ENCODE measurements at places on chromosomes 5 and 9.

DNA sequence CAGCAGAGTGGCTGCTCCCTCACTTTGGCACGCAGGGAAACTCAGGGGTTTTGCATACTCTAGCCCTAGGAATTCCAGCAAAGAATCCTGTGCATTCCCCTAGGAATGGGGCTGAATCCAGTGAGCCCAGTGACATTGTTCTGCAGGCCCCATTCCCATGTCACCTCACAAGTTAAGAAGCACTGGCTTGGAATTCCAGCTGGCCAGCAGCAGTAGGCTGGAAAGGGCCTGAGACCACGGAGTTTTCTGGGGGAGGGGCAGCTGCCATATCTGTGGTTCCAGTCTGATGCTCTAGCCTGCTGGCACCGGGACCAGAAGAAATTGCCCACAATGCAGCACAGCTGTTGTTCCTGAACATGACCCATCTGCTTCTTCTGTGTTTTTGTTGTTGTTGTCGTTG, 217.6 kb upstream of the DMRTA1 start:
- DNase-seq: no peak
- H3K4me1 ChIP-seq: no peaks in the 10 kb centered on the region
- no peaks in the 10 kb centered on the region for H3K27me3 ChIP-seq
- H3K36me3 ChIP-seq: no peaks in the 10 kb centered on the region
- no peak overlapping the region for H3K4me3 ChIP-seq
- no peak overlapping the region for H3K27ac ChIP-seq

- H3K36me3 ChIP-seq: no peaks in the 10 kb centered on the region
- no peak overlapping the region for H3K27ac ChIP-seq
- DNase-seq: no peak
Observed at GRCh38 chr5:55110217-55110616, 7.8 kb downstream of the GZMA start.

DNA sequence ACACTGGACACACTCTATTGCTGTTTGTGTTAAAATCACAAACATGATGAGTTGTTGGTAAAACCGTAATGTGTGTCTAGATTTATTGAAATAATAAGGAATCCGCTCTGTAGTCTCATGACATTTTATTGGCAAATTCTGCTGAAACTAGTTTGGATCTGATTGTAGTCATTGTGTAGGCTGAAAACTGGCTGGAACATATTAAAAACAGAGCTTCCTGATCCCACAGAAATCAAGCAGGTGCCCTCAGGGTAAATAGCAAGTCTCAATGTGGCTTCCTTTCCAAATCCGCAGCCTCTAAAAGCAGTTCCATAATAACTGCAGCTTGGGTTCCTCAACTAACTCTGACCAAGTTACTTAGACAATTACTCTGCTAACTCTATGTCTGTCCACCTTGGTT, 427.5 kb upstream of the KIF2A start:
- no peak overlapping the region for H3K27ac ChIP-seq
- H3K27me3 ChIP-seq: no peaks in the 10 kb centered on the region
- H3K4me3 ChIP-seq: no peak overlapping the region
- DNase-seq: no peak

GRCh38 chr9:8725635-8726034, 926.1 kb upstream of the DMAC1 start:
- DNase-seq: no peak
- H3K4me3 ChIP-seq: no peak overlapping the region
- no peaks in the 10 kb centered on the region for H3K27me3 ChIP-seq
- H3K36me3 ChIP-seq: no peaks in the 10 kb centered on the region
- H3K4me1 ChIP-seq: no peaks in the 10 kb centered on the region

- H3K4me3 ChIP-seq: no peak overlapping the region
- no peaks in the 10 kb centered on the region for H3K27me3 ChIP-seq
- no peak overlapping the region for H3K27ac ChIP-seq
- peak; percentile 44 for DNase-seq
- H3K4me1 ChIP-seq: no peaks in the 10 kb centered on the region
Observed at GRCh38 chr9:89048616-89049015, 57.3 kb downstream of the S1PR3 start.

DNA sequence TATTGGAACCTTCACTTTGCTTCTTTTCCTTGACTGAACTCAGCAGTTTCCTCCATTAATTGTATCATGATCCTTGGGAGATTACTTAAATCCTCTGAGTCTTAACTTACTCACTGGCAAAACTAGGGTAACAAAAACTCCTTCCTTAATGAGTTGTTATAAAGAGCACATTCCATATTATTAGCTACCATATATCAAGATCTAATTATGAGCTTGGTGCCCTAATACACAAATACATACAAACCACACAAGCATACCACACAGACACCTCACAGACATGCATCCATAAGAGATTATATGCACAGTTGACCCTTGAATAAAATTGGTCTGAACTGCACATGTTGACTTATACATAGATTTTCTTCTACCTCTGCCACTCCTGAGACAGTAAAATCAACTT, 2.5 kb upstream of the SPINK7 start:
- H3K27me3 ChIP-seq: no peaks in the 10 kb centered on the region
- H3K4me1 ChIP-seq: no peaks in the 10 kb centered on the region
- H3K27ac ChIP-seq: no peak overlapping the region
- no peaks in the 10 kb centered on the region for H3K36me3 ChIP-seq
- no peak for DNase-seq
- no peak overlapping the region for H3K4me3 ChIP-seq

- no peak overlapping the region for H3K27ac ChIP-seq
- no peak overlapping the region for H3K4me3 ChIP-seq
- H3K4me1 ChIP-seq: peaks cover 8% of the 10 kb centered on the region
- DNase-seq: no peak
- no peaks in the 10 kb centered on the region for H3K27me3 ChIP-seq
- H3K36me3 ChIP-seq: no peaks in the 10 kb centered on the region
Observed at GRCh38 chr9:34573599-34574325, 15.8 kb downstream of the CNTFR start.

- no peaks in the 10 kb centered on the region for H3K36me3 ChIP-seq
- H3K27ac ChIP-seq: no peak overlapping the region
- H3K4me1 ChIP-seq: no peaks in the 10 kb centered on the region
- no peaks in the 10 kb centered on the region for H3K27me3 ChIP-seq
- no peak overlapping the region for H3K4me3 ChIP-seq
Observed at GRCh38 chr9:26655166-26655565, 237.4 kb downstream of the CAAP1 start.

- H3K27ac ChIP-seq: no peak overlapping the region
- H3K4me1 ChIP-seq: peaks cover 16% of the 10 kb centered on the region
- DNase-seq: no peak
- H3K36me3 ChIP-seq: no peaks in the 10 kb centered on the region
Observed at GRCh38 chr9:120718316-120718715, 4.0 kb upstream of the MEGF9 start.

GRCh38 chr5:33300209-33300742, 140.5 kb upstream of the TARS1 start:
- no peak for DNase-seq
- H3K36me3 ChIP-seq: no peaks in the 10 kb centered on the region
- H3K27ac ChIP-seq: no peak overlapping the region
- no peaks in the 10 kb centered on the region for H3K4me1 ChIP-seq

DNA sequence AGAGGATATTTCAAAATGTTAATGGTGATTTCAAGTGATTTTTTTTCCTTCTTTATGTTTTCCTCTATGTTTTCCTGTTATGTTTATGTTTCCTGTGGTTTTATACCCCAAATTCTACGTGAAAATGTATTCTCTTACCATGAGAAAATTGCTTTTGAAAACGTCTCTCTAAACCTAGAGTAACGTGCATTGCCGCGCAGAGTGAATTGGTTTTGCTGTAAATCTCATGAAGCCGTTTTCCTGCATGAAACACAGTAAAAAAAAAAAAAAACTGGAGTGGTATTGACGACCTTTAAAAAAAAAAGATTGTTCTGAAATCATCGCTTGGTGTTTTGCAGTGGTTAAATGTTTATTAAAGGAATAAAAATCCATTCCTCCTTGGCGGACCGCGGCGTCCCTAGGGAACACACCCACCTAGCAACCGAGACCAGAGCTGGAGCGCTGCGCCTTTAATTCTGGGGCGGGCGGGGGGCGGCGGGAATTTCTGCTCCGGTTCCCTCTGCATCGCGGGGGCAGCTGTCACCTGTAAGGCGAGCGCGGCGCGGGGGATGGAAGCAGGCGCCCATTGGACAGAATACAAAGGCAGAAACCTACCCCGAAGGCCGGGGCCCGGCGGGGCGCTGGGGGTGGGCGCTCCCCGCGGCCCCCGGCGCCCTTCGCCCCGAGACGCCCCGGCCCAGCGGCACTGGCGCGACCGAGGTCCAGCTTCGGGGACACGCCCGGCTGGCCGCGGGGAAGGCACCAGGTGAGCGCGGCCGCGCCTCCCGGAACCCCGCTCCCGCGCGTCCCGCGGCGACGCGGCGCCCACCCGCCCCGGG, at the start of gene SOWAHA:
TSS of gene SOWAHA (plus strand) at position 522 of the 818 bp plus-strand sequence. CDS start 320 bp downstream, outside the sequence.
- H3K27ac ChIP-seq: no peak within 1 kb of the TSS
- no peak for DNase-seq
- no peaks in the 10 kb centered on the region for H3K36me3 ChIP-seq
- H3K4me3 ChIP-seq: peak within 1 kb of the TSS; percentile 35
- peaks cover 12% of the 10 kb centered on the region for H3K4me1 ChIP-seq

- no peaks in the 10 kb centered on the region for H3K36me3 ChIP-seq
- DNase-seq: no peak
- no peaks in the 10 kb centered on the region for H3K4me1 ChIP-seq
- H3K27ac ChIP-seq: no peak overlapping the region
- no peaks in the 10 kb centered on the region for H3K27me3 ChIP-seq
- no peak overlapping the region for H3K4me3 ChIP-seq
Observed at GRCh38 chr9:91285729-91286353, 75.9 kb downstream of the AUH start.

DNA sequence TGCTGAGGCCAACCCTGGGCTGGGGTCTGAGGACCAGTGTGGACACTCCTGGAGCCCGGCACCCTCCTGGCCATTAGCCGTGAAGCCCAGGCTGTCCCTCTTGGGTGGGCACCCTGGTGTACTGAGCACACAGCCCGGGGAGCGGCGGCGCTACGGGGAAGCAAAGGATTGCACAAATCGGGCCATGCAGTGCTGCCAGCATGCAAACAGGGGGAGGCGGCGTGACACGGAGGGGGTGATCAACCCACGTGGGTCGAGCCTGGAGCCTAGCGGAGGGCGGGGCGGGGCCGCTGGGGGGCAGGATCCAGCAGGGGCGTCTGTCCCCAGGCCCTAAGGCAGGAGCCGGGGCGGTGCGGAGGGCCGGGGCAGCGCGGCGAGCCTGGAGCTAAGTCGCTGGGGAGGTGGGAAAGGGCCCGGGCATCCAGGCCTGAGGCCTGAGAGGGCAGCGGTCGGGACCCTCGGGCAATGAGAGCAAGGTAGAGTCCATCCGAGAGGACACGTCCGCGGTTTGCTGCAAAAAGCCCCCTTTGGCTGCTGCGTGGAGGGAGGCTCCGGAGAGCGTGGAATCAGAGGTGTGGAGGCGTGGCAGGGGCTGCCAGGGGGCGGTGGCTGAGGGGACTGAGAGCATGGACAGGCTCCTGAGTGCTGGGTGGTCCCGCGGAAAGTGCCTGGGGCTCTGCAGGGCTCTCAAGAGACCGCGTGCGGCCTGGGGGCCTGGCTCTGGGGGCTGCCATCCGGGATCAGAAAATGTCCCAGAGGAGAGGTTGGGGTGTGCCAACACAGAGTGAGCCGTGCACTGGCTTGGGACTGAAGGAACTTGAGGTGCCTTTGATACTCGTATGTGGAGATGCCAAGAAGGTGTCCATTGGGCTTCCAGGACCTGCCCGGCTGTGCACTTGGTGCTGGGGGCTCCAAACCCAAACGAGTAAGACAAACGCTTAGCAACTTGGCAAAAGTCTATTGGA, 94.2 kb downstream of the BARX1 start:
- peaks cover 7% of the 10 kb centered on the region for H3K4me1 ChIP-seq
- H3K36me3 ChIP-seq: no peaks in the 10 kb centered on the region
- H3K4me3 ChIP-seq: no peak overlapping the region

GRCh38 chr5:63555874-63556273, 406.4 kb downstream of the HTR1A start:
- H3K36me3 ChIP-seq: no peaks in the 10 kb centered on the region
- H3K27me3 ChIP-seq: no peaks in the 10 kb centered on the region
- H3K4me3 ChIP-seq: no peak overlapping the region
- H3K4me1 ChIP-seq: no peaks in the 10 kb centered on the region

- H3K27ac ChIP-seq: no peak overlapping the region
- no peak overlapping the region for H3K4me3 ChIP-seq
- DNase-seq: peak; percentile 82
- H3K4me1 ChIP-seq: peaks cover 15% of the 10 kb centered on the region
- no peaks in the 10 kb centered on the region for H3K36me3 ChIP-seq
- H3K27me3 ChIP-seq: peaks cover 7% of the 10 kb centered on the region
Observed at GRCh38 chr5:132012371-132013005, 1.0 kb upstream of the ACSL6 start.

GRCh38 chr5:128579093-128579492, 41.0 kb upstream of the FBN2 start:
- DNase-seq: no peak
- H3K4me3 ChIP-seq: no peak overlapping the region
- no peaks in the 10 kb centered on the region for H3K27me3 ChIP-seq
- H3K4me1 ChIP-seq: no peaks in the 10 kb centered on the region
- H3K27ac ChIP-seq: no peak overlapping the region

DNA sequence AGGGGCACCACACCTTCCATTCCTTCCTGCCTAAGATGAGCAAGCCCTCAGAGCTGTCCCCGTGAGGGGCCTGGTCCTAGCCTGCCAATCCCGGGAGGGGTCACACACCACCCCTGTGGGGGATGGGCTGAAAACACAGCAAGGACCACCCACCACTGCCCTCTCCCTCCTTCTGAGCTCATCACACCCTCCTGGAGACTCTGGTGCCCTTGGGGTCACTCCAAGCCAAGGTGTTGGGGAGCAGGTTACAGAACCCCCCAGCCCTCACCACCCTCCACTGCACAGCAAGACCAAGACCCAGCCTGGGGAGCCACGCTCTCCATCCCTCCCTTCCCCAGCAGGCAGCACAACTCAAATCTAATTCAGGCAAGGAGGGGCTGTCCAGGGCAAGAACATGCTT, 60.5 kb upstream of the PPP1R26 start:
- no peaks in the 10 kb centered on the region for H3K36me3 ChIP-seq
- H3K27ac ChIP-seq: no peak overlapping the region
- H3K4me3 ChIP-seq: no peak overlapping the region
- H3K4me1 ChIP-seq: no peaks in the 10 kb centered on the region

DNA sequence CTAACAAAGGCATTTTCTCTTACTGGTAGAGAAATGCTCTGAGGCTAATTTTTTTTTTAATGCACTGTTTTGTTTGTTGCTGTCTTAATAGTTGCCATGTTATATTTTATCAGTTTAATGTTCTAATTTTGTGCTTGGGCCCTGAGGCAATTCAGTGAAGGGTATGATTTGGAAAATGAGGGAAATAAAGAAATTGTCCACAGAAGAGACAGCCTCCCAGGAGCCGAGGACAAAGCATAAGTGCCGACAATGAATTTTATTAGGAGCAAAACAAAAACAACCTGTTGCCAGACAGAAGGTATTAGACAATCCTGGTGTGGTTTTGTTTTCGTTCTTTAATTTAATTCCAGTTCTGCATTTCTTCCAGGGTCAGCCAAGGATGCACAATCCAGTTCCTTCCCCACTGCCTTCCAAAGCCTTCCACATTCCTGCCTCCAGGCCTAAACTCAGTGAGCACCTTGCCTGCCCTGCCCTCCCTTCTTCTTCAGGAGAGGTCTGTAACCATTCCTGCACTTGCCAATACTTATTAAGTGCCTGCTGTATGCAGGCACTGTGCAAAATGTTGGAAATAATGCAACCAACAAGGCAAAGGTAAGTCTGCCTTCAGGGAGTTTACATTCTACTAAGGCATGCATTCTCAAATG, 4.3 kb upstream of the TCOF1 start:
- DNase-seq: no peak
- no peaks in the 10 kb centered on the region for H3K27me3 ChIP-seq
- H3K4me3 ChIP-seq: no peak overlapping the region
- H3K27ac ChIP-seq: no peak overlapping the region

- DNase-seq: no peak
- no peaks in the 10 kb centered on the region for H3K36me3 ChIP-seq
- no peaks in the 10 kb centered on the region for H3K4me1 ChIP-seq
Observed at GRCh38 chr9:93975262-93975661, 20.1 kb upstream of the BARX1 start.

Measured in vagina (tissue), 2 donors.